ENCODE measurements at places on chromosomes 3 and 15.
A peak's percentile ranks its signal among the peaks of the same experiment; 100 is the strongest.

GRCh38 chr15:100726070-100726420 lies 123.7 kb downstream of the ASB7 start:
- no peak for DNase-seq

- DNase-seq: no peak
These were observed 2.5 kb upstream of the RFTN1 start for GRCh38 chr3:16515885-16516420.

DNA sequence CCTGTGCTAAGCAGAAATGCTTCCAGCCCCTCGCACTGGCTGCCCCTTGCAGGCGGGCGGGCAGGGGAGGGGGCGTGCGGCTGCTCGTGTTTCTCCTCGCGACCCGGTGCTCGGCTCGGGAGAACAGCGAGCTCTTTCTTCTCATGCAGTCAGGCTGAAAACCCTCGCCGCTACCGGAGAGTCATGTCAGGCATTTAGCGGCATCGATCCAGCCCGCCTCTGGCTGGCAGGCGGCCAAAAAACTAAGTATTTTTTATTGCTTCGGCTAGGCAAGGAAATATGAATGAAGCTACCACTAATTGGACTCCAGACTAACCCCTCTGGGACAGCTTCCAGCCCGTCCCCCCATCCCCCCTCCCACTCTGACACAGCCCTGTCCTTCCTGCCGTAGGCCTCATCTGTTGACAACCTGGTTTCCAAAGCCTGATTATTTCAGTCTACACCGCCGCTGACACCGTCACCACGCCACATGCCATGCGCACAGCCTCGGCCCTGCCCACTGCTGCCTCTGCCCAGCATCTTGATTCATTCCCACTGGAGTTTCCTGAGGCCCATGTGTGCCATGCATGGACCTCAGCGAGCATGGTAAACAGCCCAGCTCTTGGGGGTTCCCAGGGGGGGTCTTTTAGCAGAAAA lies 35.3 kb downstream of the TLE3 start:
- DNase-seq: peak; percentile 95

GRCh38 chr3:34570916-34571705 lies 772.7 kb downstream of the PDCD6IP start:
- no peak for DNase-seq

DNA sequence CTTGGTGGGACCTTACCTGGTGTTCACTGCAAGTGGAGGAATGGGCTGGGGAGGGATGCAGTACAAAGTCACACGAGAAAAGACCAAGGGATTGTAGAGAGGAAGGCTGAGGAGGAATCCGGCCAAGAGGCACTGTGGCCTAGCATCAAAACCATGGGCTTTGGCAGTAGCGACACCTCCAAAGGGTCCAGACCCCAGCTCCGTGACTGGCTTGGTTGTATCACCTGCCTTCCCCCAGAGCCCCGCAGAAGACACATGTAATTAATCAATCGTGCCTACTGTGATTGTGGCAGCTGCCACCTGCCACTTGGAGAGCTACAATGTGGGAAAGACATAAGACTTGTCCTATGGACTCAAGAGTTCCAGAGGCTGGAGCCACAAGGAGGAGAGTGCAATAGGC lies 54.7 kb downstream of the ST8SIA2 start:
- no peak for DNase-seq

DNA sequence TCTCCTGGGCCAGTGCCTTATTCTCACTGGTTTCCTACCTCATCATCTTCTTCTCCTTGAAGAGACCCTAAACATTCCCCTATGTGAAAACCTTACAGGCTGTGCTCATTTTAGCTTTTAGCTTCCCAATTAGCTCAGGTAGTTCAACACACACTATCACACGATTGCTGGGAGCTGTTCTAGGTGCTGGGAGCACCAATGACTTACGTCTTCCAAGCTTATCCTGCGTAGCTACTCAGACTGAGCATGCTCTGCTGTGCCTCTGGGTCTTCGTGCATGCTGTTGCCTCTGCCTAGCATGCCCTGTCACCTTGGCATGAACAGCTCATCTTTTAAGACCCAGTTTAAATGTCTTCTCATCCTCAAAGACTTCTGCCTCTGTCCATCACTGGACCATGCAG lies 55.7 kb upstream of the APEH start:
- no peak for DNase-seq

DNA sequence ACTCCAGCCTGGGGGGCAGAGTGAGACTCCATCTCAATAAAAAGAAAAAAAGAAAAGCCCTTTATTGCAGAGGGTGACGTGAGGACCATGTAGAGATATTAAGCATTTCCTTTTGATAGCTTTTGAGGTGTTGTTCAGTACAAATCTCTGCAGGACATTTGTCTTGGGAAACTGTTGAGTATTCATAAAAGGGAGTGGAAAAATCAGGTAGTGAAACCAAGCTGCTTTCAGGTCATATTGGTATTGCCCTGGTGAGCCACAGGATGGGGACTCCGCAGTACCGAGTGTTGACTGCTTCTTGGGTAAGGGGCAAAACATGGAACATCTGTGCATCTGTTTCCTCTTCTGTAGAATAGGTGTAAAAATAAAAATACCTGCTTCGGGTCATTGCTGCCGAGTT lies 9.9 kb downstream of the ITPR1 start:
- DNase-seq: no peak

DNA sequence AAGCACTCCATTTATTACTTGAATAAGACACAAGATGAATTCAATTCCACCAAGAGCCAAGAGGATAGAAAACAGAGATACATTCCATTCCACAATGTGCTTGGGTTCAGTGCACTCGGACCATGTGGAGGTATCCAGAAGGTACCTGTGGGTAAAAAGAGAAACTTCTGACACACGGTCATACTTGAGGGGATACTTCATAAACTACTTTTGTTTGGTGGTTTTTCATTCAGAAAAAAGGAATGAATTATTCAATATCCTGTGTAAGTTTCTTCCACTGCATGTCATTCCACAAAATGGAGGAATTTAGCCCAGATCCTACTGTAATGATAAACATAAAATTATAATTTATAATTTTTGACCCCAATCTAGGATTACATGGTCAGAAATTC lies 5.7 kb downstream of the TM4SF1 start:
- DNase-seq: no peak

DNA sequence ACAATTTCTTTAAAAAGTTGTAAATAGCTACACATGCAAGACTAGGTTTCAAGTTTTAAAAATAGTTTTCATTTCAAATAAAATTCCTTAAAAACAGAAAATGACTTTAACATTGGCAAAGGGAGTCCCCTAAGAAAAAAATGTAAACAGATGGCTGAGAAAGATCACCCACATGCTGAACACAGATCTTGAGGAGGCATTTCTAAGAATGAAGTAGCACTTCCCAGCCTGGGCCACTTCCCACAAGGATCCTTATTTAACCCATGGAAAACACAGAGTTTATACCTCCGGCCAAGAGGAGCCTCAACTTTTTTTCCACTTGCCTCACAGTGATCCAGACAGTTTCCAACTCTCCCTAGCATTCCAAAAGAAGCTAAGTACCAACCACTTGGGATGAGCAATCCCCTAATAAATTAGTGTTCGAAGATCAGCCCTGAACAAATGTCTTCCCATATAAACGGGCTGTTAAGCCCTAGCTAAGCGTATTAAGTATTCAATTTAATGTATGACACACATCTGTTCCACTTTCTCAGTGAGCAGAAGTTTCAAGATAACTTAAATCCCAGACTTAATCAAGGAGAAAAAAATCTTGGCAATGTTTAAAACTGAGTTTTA lies 61.4 kb downstream of the GADL1 start:
- no peak for DNase-seq

DNA sequence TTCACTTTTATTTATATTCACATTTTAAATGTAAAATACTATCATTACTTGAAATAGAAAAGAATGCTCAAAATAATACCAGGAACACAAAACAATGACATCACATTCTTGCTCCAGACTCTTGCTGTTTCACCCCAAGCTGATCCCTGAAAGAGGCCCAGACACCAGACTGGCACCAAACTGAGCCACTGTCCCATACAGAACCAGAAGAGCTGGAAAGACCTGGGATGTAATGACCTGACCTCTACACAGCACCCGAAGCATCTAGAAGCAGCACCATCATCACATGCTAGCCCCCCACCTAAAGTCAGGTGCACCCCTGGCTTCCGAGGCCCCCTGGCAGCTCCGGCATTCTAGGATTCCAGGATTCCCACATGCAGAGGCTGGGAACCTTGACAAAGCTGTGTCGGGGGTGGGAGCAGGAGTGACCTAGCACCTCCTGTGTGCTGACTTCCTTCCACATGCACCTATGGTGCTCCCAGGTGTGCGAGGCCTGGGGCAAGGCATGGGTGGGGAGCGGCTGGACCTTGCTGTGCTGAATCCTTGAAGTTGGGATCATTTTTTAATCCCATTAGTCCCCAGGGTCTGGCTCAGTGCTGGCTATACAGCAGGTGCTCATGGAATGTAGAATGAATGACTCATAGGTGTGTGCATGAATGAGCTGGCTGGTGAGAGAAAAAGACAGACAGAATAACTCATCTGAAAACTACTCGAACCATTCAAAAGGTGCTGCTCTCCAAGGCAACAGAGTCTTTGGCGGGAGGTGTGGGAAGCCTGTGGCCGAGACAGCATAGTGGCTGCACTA lies 144.7 kb upstream of the IQSEC1 start:
- no peak for DNase-seq

DNA sequence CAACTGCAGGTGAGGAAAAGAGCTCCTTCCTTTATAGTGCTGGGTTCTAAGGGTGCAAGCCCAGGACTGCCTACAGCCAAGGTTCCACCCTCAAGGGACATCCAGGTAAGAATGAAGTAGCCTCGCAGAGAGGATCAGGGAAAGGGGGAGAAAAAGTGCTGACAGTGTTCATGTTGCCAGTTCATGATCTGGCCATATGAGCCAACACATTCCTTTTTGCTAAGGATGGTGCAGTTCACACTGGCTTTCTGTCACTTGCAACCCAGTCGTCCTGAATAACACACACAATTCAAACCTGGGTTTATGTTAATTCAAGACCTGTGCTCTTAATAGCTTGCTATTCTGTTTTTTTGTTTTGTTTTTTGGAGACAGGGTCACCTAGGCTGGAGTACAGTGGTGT lies 9.0 kb downstream of the CLN6 start:
- no peak for DNase-seq

DNA sequence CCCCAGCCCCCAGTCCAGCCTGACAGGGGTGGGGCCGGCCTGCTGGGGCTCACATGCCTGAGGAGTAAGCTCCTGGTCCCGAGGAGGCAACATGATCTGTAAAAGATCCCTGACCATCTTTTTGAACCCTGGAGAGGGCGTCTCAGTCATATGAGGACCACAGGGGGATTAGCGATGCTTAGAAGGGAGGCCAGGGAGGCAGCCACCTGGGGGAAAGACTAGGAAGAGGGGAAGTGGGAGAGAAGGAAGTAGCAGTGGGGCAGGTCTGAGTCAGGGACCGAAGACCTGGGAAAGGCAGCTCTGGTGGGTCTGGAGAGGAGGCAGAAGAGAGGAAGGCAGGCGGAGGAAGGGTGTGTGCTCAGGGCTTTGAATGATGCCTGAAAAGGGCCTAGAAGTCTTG lies 18.9 kb downstream of the PIF1 start:
- DNase-seq: no peak

GRCh38 chr3:134378384-134378783 lies 4.1 kb upstream of the AMOTL2 start:
- peak; percentile 70 for DNase-seq

GRCh38 chr3:89278302-89279025 lies 171.0 kb downstream of the EPHA3 start:
- no peak for DNase-seq

DNA sequence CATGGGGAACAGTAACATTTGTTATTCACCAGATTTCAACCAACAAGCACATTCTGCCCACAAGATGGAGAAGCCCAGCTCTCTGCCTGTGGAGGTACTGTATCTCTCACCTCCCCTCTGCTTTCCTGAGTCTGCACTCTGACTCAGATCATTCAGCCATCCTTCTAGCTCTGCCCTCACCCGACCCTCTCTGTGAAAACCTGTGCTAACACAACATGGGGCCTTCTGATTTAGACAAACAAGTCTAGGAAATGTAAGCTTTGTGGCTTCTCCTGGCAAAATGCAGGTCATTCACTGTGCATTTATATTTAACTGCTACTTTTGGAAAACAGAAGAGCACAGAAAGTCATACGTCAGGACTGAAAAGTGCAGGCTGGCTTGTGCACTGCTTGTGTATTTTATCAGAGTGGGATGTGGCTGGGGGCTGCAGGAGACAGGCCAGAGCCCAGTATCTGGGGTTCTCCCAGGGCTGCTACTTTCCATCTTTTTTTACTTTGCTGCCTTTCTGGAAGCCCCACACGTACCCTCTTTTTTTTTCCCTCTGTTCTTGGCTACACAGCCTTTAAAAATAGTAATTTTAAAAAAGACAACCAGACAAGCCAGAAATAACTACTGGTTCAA lies 50.8 kb downstream of the SUSD5 start:
- DNase-seq: no peak

DNA sequence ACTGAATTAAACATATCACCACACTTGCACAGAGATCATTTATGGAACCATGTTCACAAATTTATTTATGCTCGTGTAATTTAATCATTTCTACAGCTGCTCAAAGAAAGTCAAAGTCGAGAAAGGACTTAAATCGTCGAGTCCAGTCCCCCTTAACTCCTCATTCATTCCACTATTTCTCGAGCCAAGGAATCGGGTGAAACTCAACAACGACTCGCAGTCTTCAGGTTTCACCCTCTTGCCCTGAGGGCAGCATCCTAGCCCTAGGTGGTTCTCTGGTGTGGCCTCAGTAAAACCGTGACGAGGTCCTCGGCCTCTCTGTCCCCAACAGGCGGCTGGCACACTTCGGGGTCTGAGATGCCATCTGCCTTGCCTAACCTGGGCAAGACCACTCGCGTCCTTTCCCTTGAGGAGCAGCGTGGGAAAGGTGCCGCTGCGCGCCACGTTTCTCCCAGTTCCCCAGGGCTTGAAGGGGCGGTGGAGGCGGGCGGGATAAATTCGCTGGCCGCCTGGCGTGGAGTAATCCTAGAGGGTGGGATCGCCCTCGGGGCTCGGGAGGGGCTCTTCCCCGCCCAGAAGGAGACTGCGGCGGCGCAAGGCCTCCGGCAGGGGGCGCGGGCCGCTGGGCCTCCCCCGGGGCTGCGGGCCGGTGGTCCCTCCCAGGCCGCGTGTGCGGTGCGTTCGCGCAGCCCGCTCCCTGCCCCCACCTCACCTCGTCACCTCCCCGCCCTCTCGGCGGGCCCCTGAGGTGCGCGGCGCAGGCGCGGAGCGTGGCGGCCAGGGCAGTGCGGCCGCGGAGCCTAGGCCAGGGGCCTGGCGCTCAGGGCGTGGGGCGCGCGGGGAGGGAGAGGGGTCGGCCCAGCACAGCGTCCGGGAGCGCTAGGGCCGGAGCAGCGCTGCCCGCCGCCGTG lies at the start of gene ZNF639:
Gene ZNF639, plus strand, starts transcription at position 746 of the 911 bp plus-strand sequence. CDS start 5,263 bp downstream, outside the sequence.
- peak; percentile 95 for DNase-seq

- peak; percentile 44 for DNase-seq
These were observed 1.0 kb downstream of the C15orf61 start for GRCh38 chr15:67521783-67522568.

- peak; percentile 50 for DNase-seq
These were observed 420.2 kb downstream of the FOXP1 start for GRCh38 chr3:71163198-71163918.

DNA sequence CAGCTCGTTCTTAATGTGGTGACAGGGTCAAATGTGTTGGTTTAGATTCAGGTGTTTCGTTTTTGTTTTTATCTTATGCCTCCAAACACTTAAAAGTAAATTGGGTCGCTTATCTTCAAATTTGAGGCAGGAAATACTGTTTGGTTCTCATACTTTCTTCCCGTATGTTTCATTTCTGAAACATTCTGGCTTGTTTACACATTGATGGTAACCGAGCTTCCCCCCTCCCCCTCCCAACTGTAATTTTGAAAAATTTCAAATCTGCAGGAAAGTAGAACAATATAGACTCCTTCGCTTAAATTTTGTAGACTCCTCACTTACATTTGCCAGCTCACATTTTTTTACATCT lies 64.9 kb downstream of the CMTM8 start:
- DNase-seq: no peak

GRCh38 chr3:99475229-99475628 lies 163.2 kb upstream of the COL8A1 start:
- no peak for DNase-seq

Data from cardiac muscle cell (in vitro differentiated cells and primary cell).